ENCODE measurements at places on chromosomes 2 and 18.

- no peak for DNase-seq
These were observed 339.0 kb upstream of the ETAA1 start for GRCh38 chr2:67057901-67058703.

GRCh38 chr2:126836761-126837679 lies 61.7 kb upstream of the TEX51 start:
- DNase-seq, result no peak

DNA sequence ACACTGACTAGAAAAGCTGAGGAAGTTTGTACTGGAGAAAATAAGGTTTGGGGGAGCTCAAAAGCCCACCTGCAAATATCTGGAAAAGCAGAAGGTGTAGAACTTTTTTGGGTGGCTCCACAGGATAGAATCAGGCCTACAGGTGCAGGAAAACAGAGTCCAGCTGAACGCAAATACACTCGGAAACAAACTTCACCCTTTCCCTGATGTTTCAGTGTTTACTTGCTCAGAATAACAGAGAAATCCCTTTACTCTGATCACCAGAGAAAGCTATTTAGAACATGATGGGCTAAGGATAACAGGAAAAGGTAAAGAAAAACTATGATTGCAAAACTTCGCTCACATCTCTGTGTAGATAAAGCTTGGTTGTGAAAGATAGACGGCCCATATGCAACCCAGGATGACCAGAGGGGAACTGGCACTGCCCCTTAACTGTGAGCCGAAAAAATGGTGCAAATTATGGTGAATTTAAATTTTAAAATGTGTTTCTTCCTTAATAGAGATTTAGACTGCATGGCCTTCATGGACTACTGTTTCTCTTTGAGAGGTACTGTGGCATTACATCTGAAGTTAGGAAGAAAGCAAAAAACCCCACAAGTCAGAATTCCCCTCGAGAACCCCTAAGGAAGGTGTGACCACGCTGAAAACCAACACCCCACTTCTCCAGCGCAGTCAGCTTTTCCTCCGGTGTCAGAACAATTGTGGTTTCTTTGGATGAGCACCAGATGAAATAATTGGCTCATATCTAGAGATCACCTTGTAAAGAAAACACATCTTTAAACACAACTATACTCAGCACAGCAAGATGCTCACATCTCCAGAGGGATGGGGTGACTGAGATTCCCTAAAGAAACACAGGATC lies 84.5 kb upstream of the TMEM247 start:
- DNase-seq, result no peak

GRCh38 chr2:191222952-191223351 lies 22.3 kb upstream of the MYO1B start:
- DNase-seq, result no peak

- DNase-seq, result no peak
These were observed 23.7 kb downstream of the KIAA2012 start for GRCh38 chr2:202096736-202097135.

- DNase-seq, result no peak
These were observed 159.9 kb downstream of the LOXHD1 start for GRCh38 chr18:46497129-46497528.

DNA sequence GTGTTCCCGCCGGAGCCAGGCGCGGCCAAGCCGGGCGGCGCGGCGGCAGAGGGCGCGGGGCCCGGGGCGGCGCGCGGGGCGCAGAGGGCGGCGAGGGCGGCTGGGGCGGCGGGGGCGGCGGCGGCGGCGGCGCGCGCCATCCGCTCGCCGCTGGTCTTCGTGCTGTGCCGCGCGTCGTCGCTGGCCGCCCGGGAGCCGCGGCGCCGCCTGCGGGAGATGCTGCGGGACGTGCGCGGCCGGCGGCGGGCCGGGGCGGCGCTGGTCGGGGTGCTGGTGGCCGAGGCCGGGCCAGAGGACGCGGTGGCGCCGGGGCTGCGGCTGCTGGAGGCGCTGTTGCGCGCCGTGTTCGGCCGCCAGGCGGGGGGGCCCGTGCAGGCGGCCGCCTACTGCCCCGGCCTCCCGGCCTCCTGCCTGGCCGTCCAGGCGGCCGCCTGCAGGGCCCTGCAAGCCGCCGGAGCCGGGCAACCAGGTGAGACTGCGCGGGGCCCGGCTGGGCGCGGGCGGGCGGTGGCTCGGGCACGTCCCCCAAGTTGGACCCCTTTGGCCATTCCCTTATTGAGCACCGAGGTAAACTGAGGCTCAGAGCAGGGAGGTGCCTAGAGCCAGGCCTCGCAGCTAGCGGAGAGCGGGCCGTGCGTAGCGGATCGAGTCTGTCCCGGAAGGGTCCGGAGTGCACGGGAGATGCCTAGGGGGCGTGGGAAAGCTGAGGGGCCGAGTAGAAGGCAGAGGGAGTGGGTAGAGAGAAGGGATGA lies 584 bp downstream of the C2orf72 start:
- no peak for DNase-seq

DNA sequence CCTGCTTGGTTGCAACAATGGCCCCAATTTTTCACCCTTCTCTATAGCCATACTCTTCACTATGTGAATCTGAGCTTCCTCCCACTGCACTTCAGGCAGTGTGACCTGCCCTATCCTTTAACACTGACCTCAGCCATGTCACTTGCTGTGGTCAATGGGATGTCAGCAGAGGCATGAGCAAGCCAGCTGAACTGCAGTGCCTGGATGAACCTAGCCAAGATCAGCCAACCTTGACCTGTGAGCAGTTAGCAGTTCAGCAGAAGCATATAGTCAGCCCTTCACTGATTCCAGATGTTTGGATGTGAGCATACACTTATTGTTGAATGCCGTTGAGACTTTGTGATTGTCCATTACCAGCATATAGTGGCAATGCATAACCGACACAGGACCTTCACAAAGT lies 63.4 kb upstream of the BOD1L2 start:
- DNase-seq, result no peak

DNA sequence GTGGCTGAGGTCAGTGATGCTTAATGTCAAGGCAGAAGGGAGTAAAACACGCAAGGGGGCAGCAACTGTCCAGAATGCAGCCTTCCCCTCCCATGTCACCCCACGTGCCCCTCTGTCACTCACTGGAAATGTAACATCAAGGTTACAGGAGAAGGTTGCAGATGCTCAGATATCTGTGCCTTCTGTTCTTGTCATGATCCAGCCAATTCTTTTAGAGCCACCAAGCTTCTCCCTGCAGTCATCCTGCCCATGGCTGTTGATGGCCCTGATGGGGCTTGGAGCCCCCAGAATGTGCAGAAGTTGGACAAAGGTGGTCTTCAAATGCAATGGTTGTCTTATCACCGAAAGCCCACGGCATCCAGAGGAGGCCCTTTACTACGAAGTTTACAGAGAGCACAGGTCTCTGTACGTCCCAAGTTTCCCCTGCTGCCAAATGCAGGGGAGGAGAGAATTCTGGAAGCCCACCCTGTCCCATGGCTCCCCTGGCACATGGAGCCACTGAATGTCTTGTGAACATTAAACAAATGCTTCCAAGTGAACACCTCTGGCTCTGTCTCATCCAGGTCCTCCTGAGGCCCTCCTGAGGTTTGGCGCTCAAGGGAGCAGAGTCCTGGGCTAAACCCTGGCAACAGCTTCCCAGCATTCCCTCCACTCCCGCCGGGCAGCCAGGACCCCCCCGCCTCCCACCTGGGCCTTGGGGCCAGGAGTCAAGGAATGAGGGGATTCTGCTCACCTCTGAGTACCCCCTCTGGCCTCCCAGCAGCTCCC lies 4.5 kb upstream of the GPR55 start:
- DNase-seq, result no peak

- no peak for DNase-seq
These were observed 84.6 kb upstream of the DNMT3A start for GRCh38 chr2:25426326-25426725.

DNA sequence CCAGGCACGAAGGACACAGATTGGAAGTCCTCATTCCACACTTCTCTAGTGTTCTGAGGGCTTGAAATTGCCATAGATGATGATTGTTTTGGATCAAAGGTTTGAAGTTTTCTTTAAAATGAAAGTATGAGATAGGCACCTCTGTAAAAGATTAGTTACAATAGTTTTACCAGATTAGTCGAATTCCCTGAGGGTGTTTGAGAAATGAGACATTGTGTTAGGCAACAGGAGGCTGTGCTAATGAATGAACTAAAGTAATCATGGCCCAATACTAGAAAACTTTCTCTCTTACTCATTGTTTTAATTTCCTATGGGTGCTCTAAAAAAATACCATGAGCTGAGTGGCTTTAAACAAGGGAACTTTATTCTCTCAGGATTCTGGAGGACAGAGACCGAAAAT lies 421.7 kb downstream of the RNF144A start:
- DNase-seq, result no peak

- no peak for DNase-seq
These were observed 149.0 kb upstream of the GLI2 start for GRCh38 chr2:120586507-120587278.

DNA sequence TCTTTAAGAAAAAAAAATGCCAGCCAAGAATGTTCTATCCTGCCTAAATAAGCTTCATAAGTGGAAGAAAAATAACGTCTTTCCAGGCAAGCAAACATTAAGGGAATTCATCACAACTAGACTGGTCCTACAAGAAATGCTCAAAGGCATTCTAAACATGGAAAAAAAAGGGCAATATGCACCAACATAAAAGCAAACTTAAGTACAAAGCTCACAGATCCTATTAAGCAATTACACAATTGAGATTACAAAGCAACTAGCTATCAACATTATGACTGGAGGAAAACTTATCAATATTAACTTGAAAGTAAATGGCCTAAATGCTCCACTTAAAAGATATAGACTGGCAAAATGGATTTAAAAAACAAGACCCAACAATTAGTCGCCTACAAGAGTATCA lies 240.6 kb upstream of the CTAGE1 start:
- no peak for DNase-seq

- no peak for DNase-seq
These were observed 32.6 kb downstream of the FBXO15 start for GRCh38 chr18:74115046-74115445.

DNA sequence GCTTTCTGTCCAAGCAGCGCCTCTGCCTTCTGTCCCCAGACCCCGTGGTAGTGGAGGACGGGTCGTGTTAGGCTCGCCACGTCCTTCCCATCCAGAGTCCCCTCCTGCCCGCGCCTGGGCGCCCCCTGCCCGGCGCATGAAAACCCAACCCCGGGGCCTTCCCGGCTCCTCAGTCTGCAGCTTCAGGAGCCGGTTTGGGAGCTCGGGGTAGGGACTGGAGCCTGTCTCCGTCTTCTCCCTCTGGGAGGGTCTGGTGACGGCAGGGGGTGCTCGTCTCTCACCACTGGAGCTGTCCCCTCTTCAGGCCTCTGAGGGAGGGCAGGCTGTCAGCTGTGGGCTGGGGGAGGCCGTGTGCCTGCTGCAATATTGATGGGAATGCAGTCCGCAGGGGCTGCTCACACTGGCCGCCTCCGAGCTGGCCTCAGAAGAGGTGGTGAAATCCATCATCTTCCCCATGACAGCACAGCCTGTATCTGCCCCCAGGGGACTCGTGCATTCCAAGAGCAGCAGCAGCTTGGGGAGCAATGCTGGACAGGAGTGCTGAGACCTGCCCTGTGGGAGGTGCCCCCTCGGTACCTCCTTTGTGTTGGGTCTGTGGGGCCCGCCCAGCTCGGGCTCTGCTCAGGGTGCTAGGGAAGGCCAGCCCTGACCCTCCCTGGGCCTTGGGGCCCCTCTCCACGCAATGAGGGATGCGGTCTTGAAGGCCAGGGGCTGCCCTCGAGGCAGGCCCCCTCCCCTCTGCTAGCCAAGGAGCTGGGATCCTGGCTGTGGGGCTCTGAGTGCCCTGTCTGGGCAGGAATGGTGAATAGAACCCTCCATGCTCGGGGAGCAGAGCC lies 17.8 kb upstream of the KLHL30 start:
- DNase-seq, result no peak

DNA sequence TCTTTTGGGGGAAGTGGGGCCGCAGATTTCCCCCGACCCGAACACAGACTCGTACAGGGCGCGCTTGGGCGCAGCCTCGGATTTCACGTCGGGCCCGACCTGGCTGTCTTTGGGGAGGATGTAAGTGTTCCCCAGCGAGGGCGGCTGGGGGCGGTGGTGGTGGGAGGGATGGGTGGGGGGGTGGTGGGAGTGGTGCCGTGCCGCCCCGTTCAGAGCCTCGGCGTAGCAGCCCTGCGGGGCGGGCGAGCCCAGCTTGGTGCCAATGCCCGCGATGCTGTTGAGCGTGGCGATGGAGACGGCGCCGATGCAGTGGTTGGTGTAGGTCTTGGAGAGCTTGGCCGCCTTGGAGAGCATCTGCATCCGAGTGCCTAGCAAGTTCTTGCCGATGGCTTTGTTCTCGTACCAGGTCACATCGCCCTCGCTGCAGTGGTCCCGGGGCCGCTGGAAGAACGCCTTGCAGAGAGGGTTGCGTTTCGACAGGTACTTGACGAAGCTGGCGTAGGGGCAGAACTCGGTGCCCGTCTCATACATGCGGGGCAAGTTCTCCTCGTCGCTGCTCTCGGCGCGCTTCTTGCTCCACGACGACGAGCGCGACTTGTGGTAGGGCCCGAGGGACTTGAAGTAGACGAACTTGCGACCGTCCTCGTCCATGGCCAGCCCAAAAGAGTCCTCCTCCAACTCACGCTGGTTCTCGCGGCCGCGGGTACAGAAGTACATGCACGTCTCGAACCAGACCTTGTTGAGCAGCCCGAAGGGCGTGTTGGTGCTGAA lies 1.3 kb downstream of the KCTD1 start:
- no peak for DNase-seq

DNA sequence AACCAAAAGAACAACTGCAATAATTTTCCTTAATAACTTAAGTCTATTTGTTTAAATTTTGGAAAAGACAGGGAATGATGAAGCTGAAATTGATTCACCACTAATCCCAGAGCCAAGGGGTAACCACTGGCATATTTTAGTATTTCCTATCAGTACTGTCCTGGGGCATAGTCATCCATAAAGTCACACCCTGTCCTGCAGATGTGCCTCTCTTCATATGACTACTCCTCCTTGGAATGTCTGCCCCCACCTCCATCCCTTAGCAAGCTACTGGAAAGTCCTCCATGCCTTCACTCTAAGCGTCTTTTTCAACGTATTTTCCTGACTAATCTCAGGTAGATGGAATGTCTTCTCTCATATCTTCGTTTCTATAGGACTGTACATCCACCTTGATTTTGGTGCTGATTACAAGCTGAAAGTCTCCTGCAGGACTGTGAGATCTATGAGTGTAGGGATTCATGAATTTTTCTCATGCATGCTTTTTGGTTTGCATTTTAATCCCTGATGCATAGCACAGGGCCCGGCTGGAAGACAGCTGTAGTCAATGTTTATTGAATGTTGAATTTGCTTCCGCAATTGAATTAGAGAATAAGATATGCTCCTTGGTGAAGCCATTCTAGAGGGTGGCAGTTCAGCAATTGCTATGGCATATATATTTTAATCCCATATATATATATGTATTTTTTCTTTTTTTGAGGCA lies 85.6 kb downstream of the MOGAT1 start:
- DNase-seq, result no peak
